ENCODE measurements at places on chromosomes 7 and 10. TPM values are rescaled to one million over a fixed set of nuclear protein-coding genes. Genes with fewer than 3 reads are reported as not detected.

The GSTO2 gene
- total RNA-seq: 1.9 TPM

The TSPAN15 gene
- 45.6 TPM for total RNA-seq

The RHOBTB1 gene
- total RNA-seq: 14.3 TPM

The TLX1 gene
- not detected for total RNA-seq
